ENCODE measurements at places on chromosomes 6 and 20.

- no peak for DNase-seq
These were observed 2.6 kb downstream of the NT5E start for GRCh38 chr6:85452441-85452881.

GRCh38 chr6:50145125-50145524 is 95.4 kb upstream of the DEFB112 start:
- no peak for DNase-seq

DNA sequence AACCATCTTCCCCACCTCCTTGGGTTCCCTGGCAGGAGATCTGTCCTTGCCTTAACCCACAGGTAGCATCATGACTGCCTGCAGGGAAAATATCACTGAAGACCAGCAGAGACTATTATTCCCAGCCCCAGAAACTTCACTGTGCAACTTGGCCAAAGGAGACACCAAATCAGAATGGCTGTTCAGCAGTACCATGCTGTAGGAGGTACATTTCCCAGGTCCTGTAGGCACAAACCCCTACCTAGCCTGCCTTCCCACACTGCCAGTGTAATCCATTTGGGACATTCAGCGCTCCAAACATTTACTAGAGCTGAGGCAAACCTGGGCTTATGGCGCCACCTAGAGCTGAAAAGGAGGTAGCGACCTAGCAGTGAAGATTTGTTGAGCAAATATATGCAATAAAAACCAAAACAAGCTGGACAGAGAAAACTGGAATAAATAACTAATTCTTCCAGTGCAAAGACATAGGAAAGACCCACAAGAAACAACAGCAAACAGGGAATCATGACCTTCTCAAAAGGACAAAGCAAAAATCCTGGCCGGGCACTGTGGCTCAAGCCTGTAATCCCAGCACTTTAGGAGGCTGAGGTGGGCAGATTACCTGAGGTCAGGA is 60.3 kb downstream of the VTA1 start:
- DNase-seq: peak; percentile 15

DNA sequence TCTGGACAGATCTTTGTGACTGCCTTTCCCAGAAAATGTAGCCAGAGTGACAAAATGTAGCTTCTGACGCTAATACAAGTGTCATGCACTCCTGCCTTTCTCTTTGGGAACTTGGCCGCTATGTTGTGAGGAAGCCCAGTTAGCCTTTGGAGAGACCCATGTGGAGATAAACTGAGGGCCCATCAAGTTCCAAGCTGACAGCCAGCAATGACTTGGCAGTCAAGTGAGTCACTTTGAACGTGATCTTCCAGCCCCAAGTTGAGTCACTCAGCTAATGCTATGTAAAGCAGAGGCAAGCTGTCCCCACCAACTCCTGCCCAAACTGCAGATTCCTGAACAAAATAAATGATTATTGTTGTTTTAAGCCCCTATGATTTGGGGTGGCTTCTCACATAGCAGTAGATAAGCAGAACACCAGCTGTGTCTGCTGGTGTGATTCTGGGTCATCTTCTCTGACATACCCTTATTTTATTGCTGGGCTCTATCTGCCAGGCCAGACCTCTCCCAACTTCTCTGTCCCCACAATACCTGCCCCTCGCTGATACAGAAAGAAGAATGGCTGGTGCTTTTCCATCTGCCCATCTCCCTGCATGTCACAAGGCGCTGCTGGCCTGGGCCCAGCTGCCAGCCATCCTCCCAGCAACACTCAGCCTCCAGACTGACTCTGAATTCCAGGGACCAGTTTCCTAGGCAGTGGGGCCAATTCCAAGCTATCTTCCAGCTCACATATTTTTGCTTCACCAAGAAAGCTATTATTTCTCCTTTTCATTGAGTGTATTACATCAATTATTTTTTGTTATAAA is 274.8 kb downstream of the LRFN2 start:
- DNase-seq: no peak

DNA sequence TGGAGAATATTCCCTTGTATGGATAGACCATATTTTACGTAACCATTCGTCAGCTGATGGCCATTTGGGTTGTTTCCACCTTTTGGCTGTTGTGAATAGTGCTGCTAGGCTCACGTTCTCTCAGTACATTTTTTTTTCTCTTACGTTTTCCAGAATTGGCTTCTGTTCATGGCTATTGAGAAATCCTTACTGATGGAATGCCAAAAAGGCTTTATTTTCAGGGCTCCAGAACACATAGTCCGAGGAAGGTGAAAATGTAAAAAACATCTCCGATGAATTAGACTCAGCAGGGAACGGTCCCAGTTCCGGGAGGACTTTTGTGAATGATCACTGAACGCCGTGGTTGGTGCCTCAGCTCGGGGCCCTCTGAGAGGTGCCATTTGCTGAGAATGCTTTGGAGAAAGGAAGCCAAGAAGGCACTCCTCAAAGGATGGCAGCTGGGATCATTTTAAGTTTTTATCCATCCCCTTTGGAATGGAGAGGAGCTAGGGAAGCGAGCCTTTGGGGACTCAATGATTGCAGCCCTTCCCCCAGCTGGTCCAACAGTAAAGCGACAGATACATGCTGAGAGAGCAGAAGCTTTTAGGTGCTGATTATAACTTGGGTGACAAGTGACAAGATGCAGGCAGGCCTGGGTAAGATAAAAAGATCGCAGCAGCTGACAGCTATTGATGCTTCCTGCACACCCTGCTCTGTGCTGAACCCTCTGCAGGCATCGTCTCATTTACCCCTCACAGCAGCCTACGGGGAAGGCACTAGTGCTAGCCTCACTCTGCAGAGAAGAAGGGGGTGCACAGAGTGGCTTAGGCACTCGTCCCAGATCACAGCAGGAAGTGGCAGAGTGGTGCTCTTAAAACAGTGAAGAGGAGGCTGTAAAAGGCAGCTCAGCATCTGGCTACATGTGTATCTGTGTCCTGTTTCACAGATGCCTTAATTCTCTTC is 133.4 kb upstream of the KCNG1 start:
- no peak for DNase-seq

DNA sequence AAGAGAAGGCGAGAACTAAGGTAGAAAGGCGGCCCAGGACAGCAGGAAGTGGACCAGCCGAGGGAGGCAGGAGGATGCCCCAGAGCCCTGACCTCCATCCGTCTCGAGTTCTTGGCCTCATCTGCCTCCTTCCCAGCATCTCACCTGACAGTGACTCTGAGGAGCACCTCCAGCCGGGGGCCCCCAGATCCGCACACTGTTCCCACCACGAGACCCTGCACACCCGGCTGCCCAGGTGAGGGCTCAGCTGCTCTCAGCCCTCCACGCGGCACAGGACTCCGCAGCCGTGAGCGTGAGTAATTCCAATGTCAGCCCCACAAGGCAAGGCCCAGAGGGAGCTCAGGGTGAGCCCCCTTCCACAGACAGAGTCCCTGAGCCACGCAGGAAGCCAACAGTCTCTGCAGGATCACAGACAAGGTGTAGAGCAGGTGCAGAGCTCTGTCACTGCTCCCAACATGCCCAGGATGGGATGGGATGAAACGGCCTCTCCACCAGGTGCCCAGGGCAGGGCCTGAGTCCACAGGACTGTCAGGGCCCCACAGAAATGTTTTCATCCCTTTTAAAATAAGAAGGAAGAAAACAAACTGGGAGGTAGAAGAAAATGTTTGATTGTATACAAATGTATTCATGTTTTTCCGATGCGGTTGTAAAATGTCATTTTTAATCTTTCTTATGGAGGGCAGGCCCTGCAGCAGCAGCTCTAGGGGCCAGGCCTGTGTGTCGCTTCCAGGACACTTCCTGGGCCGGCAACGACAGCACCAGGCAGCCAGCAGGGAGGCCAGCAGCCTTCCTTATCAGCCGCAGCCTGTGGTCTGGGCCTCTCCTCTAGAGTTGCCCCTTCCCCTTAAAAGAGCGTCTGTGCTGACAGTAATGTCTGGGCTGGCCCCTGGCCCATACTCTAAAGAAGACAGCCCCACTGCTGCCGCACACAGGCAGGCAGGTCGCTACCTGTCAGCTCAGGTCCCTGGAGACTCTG is 66.9 kb downstream of the DLL1 start:
- DNase-seq: no peak

GRCh38 chr6:114096561-114097172 is 125.7 kb upstream of the HDAC2 start:
- peak; percentile 26 for DNase-seq

DNA sequence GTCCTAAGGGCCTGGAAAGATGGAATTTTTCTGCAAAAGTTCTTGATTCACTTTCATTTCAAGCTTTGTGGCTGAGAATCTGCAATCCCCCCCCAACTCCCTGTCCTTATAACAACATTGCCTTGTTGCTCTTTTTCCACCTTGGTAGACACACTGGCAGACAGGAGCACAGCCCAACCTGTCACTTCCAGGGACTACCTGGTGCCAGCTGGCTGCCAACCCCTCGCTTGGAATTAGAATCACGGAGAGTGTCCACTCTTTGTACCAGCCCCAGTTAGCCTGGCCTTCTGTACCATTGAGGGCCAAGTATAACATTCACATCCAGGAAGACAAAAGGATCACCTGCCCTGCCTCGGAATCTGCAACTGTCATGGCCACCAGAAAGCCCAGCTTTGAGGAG is 74.7 kb downstream of the POPDC3 start:
- DNase-seq: no peak

- no peak for DNase-seq
These were observed 159.3 kb upstream of the TNFAIP3 start for GRCh38 chr6:137707590-137708360.

- DNase-seq: no peak
These were observed 57.8 kb upstream of the ARID1B start for GRCh38 chr6:156719395-156719719.

GRCh38 chr6:139374357-139375225 is at the start of gene CITED2:
Gene CITED2 (minus strand): TSS chr6:139374648. CDS start chr6:139373944, 704 bp downstream.
- DNase-seq: peak; percentile 88

DNA sequence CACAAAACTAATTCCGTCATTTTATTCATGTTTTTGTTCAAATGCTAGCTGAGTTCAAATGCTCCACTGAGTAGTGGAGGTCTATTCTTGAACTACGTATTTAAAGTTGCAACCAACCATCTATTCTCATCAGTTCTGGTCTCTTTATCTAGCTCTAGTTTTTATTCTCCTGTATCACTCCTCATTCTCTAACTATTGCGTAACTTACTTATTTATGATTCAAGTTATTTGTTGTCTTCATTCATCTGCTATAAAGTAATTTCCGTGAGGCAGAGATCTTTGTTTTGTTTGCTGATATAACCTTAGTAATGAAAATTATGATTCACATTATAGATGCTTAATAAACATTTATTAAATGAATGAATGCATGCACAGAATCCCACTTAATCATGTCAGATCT is 221.6 kb upstream of the ASCC3 start:
- no peak for DNase-seq

DNA sequence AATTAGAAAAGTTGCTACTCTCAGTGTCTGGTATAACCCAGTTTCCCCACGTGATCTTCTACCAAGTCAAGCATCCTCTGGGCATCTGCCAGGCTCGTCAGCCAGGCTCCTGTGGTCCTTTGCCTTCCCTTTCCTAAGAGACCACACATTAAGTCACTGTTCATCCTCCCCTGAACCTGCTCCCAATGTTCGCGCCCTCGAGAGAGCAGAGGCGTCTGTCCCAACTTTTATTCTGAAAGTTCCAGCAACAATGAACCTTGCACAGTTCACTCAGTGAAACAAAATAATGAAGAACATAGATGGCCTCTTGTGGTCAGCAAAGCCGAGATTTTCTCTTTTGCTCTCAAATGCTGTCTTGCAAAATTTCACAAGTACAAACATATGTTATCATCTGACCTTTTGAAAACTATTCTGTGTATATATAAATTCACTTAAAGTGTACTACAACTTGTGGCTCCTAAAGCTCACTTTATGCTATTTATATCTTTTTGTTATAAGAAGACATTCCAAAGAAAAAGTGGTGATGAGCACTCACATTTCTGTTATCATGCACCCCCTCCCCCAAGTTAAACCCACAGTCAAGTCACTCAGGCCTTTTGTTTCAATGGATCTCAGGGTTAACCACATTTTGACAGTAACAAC is 39.2 kb upstream of the NHSL1 start:
- DNase-seq: no peak

DNA sequence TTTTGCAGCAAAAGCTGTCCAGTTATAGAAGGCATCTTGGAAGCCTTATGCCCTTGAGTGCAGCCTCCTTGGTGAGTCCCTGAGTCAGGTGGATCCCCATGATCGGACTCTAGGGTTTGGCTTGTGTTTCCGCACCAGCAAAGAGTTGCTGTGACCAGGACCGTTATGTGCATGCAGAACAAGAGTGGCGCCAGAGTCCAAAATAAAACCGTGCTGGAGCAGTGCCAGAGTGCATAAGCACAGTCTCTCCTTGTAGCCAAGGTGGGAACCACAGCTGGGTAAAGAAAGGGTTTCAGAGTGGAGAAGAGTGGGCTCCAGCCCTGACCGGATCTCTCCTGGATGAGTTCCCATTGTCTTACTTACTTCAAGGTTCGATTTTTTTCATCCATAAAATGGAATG is 58.6 kb downstream of the FOXA2 start:
- no peak for DNase-seq

- DNase-seq: peak; percentile 22
These were observed 41.2 kb upstream of the MTRF1L start for GRCh38 chr6:153043719-153044118.

GRCh38 chr6:74969591-74970267 is 236.1 kb downstream of the COL12A1 start:
- DNase-seq: peak; percentile 80

DNA sequence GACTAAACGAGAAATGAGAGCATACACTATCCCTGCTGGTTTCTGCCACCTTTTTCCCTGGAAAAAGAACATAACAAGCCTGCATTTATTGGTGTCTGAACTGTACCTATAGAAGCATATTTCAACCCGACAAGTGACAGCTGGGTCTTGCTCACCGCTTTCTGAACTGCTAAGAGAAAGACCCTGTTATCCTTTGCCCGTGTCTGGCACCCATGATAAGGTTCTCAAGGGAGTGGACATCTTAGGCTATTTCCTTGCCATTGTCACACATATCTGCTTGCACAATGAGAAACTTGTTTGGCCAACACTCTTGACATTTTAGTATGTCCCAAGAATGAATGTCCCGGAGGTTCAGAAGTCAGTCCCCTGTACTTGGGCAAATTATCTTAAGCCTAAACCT is 19.3 kb downstream of the RIPOR2 start:
- DNase-seq: no peak

DNA sequence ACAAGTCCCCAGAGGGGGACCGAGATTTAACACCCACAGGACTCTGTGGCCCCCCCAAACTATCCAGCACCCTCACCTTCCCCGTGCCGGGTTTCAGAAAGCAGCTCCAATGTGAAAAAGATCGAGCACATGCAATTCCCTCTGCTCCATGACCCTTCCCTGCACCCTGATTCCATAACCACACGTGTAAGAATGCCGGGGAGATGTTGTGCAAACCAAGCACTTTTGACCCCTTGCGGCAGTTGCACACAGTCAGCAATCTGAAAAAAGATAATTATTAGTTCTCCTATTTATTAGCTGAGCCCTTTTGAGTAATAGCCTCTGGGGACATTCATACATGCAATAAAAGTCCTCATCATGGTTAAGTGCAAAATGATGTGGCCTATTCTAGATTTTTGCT is 13.0 kb downstream of the FOXQ1 start:
- DNase-seq: no peak

Measured in SHP77 treated with DMSO at 0.1 percent for 48 hours (cell line).